LoVo (cell line): ENCODE measurements at places on chromosomes 4 and X.

GRCh38 chr4:84878090-84878489 lies 88.4 kb downstream of the WDFY3 start:
- DNase-seq: peak; percentile 6

- no peak for DNase-seq
Measured at GRCh38 chr4:56310401-56311125, 76.7 kb downstream of the AASDH start.

- no peak for DNase-seq
Measured at GRCh38 chrX:142576615-142577014, 371.5 kb upstream of the MAGEC2 start.

- no peak for DNase-seq
Measured at GRCh38 chrX:134671294-134671693, 13.0 kb upstream of the PLAC1 start.

- DNase-seq: no peak
Measured at GRCh38 chr4:57100979-57101651, 9.1 kb downstream of the IGFBP7 start.

- DNase-seq: no peak
Measured at GRCh38 chr4:105417624-105418023, 56.2 kb downstream of the PPA2 start.

- no peak for DNase-seq
Measured at GRCh38 chrX:153688506-153688905, 780 bp downstream of the SLC6A8 start.

GRCh38 chrX:56231537-56232090 lies 542 bp upstream of the KLF8 start:
- DNase-seq: no peak

GRCh38 chr4:2096073-2096609 lies 37.0 kb downstream of the NAT8L start:
- DNase-seq: peak; percentile 7

DNA sequence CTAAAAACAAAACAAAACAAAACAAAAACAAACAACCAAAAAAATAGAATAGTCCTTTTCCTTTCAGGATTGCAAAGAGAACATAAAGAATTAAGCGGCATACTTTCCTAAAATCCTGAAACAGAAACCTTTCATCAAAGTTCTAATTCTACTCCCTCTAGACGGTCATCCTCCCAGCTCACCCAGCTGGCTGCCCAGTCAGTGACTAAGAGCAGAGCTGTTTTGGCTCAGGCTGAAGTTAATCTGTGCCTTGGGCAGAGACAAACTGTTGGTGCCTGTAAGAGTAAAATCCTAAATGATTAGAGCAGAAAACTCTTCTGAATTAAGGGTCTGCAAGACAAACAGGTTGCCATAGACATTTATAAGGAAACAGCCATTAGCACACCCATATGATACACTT lies 17.6 kb upstream of the WAS start:
- no peak for DNase-seq

DNA sequence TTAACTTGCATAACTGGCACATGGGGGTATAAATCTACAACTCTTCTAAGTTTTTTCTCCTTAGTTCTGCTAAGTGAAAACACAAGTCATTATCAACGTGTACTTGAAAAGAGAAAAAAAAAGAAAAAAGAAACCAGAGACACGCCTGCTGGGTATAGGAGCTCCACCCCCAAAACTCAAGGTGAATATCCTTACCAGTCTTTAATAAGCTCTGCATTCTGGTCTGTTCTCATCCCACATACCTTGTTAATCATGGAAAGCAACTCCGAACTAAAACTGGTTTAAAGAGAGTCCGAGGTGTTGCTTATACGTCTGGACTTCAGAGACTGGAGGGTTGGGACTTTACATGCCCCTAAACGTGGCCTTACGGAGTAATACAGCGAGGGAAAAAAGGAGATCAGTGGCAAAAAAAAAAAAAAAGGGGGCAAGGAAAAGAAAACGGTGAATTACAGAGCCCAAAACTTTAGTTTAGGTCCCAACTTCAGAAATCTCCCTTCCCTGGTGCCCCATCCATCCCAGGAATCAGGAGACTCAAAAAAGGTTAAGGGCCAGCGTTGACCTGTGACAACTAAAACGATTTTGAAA lies 1.0 kb downstream of the PGRMC2 start:
- DNase-seq: peak; percentile 46

- peak; percentile 46 for DNase-seq
Measured at GRCh38 chr4:76703676-76704075, 194.3 kb downstream of the SOWAHB start.

GRCh38 chr4:7659429-7660175 lies 224.9 kb upstream of the PSAPL1 start:
- DNase-seq: no peak

DNA sequence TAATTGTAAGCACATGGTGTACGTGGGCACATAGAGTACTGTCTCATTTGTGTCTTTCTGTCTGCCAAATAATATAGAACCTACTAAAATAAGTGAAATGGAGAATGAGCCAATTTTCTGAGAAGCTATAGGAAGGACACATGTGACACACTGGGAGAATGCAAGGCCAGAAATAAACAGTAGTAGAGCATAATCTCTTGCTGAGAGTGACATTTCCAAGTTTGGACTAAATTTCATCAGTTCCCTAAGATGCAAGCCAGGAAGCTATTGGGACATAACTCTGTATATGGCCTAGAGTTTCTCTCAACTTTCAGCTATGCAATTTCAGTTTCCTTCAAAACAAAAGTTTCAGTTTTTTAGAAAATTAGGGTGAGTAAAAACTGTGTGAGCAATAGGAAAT lies 638.7 kb downstream of the PCDH18 start:
- DNase-seq: no peak

GRCh38 chr4:2243681-2244380 lies 1.9 kb upstream of the HAUS3 start:
- DNase-seq: no peak

GRCh38 chr4:147311956-147312355 lies 168.9 kb upstream of the EDNRA start:
- no peak for DNase-seq

DNA sequence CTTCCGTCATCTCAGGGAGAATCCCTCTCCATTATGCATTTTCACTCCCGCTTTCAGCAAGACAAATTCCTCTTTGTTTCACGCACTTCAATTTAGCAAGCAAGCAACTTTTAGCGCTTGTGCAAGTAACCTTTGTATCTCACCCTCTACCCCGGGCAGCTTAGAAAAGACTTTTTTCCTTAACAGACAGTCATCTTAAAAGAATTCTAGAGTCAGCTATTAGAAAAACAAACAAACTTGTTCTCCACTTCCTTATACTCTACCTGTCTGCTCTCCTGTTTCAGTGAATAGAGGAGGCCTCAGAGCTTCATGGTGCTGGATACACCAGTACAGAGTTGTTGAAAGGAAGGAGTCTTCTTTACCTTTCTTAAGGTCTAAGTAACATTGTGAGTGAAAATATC lies 12.1 kb downstream of the TIGD2 start:
- DNase-seq: peak; percentile 85

GRCh38 chr4:21986307-21986706 lies 37.7 kb upstream of the KCNIP4 start:
- DNase-seq: no peak
